ENCODE measurements at places on chromosomes 1 and 21.
A peak's percentile ranks its signal among the peaks of the same experiment; 100 is the strongest.

DNA sequence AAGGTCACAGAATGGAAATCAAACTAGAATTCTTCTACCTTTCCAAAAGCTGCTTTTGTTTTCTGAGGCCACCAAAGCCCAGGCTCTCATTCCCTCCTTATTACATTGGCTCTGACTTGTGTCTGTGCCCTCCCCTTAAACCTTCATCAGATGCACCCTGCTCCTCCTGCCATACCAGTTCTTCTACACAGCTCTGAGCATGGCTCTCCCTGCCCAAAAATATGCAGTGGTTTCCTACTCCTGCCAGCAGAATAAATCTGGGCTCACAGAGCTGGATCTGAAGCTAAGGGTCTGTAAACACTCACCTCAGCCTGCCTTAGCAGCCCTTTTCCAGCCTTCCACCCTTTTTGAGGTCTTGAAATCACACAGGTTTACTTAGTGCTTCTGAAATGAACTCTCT, 55.0 kb downstream of the TTC3 start:
- no peak for DNase-seq

DNA sequence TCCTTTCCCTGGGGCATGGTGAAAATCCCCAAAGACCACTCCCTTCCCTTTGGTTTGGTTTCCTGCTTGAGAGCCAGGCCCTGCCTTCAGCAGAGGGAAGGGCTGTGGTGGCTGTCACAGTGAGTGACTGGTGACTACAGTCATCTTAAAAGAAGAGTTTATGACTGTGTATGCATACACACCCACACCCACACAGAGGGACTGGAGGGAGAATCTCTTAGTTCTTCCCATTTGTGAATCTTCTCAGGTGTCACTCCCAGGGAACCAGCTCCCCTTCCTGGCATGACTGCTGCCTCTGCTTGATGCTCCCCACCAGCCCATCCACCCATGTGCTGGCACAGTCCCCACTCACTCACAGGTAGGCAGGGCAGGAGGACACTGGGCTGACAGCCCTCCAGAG, 3.9 kb upstream of the KCNA2 start:
- DNase-seq, result no peak

DNA sequence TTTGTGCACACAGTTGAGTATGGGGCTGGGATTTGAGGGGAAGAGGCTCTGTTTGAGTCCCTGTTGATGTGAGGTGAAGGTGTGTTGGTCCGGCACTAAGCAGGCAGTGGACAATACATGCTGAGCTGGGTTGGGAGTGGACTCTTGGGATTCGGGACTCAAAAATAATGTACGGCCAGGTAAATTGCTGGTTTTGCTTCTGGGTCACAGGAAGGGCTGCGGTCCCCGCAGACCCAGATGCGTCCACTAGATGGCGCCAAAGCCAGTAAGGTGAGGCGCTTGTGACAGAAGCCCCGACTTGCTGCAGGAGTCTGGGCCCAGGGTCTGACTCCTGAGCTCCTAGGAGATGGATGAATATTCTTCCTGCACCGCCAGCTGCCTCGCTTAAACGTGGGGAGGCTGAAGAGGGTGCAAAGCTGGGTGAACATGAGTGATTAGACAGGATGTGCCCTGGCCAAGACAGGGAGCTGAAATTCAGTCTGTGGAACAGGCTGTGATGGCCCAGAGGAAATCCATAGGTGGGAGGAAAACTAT, 61.4 kb downstream of the ACBD3 start:
- peak; percentile 77 for DNase-seq

DNA sequence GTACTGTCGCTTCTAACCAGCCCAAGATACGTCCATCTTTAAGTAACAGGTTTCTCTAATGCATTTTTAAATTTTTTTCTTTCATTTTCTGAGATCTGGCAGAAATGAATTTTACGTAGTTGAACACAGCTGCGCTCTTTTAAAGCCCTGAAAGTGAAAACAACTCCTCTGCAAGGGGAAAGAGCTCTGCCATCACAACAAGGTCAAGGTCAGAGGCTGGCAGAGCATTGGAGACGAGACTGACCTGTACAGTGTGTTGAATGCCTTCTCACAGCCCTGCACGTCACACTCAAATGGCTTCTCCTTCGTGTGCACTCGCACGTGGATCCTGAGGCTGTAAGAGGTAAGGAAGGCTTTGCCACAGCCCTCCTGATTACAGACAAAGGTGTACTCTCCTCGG, 19.7 kb downstream of the MTF1 start:
- DNase-seq, result no peak

DNA sequence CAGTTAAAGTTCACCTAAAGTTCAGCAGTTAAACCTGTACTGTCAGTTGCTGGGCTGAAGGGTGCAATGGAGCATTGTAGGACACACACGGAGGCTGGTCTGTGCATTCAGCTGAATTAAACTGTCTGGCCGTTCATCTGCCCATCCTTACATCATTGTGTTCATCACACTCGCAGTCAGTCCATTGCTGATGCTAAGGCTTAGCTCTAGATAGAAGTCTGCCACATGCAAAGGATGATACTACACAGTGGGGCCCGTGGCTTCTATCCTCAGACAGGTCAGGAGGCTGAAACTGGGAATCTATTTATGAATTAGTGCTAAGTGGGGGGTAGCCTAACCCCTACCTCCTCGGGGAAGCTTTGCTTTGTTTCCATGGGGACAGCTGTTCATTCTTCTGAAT, 60.4 kb downstream of the CNIH3 start:
- no peak for DNase-seq

DNA sequence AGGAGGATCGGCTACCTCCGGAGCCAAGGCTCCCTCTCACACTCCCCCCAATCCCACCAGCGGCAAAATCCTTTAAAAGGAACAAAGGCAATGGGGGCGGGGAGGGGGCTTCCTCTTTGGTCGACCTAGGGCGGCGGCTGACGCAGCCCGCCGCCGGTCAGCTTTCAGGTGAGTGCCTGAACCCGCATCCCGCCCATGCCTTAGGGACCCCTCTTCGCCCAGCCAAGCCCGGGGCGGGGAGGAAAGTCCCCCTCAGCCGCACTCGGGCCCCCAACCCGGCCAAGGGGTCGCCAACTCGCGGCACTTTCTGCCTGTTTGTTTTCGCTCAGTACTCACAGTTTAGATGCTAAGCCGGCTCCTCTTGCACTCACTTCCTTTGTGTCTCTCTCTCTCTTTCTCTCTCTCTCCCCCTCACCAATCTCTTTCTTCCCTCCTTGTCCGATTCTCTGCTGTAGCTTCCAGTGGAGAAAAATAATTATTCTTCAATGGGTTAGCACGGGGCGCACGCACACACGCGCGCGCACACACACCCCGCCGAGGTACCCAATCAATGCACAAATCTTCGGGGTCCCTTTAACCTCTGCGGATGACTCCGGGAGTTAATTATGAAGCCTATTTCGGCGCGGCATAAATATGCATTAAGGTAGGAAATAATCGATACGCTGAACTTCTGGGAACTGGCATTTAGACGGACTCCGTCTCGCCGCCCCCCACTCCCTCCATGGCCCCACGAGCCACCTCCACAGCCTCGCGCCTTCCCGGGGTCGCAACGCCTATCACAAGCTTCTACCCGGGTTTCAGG, at the start of gene BLACAT1:
Gene BLACAT1 (minus strand): TSS at position 465 of the 802 bp plus-strand sequence.
- no peak for DNase-seq

DNA sequence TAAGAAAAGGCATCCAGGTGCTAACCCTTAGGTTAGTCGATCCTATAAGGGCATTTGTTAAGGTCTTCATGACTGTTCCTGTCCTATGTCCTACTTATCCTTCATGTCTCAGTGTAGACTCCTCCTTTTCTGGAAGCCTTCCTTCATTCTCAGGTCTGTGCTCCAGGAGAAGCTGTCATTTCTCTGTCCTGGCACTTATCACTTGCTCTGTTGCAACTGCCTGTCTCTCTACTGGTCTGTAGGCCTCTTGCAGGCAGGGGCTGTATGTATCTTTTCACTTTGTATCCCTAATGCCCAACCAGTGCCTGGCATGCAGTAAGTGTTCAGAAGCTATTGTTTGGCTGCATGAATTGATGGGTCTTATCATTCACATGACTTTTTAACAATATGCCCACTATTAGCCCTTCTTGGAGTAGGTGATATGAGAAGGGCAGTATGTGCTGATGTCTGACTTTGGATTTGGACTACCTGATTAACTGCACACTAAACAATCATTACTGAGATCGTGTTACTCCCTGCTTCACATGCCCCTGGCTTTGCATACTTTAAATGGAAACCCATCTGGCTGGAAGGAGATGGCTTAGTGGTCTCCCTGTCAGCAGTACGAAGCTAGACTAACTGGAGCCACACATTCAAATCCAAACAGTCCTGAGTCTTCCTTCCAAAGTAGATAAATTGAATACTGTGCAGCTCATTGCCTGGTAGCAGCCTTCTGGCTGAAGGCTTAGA, 88.8 kb downstream of the RGL1 start:
- no peak for DNase-seq

- DNase-seq, result no peak
Observed at GRCh38 chr1:24348196-24348595, 29.0 kb downstream of the GRHL3 start.

DNA sequence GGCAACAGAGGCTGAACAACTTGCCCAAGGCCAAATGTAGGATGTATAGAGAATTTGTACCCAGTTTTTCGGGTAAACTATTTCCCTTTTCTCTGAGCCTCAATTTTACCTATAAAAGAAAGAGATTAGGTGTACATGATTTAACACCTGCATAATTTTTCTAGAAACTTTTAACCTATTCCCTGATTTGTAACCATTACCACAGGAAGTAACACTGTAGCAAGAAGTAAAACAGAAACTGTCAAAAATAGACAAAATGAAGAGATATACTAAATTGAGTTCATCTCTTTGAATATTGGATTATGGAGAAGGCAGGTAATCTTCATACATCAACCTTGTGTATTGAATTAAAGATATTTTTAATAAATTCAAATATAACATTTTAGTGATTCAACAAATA, 136.2 kb downstream of the ZC3H11B start:
- no peak for DNase-seq

DNA sequence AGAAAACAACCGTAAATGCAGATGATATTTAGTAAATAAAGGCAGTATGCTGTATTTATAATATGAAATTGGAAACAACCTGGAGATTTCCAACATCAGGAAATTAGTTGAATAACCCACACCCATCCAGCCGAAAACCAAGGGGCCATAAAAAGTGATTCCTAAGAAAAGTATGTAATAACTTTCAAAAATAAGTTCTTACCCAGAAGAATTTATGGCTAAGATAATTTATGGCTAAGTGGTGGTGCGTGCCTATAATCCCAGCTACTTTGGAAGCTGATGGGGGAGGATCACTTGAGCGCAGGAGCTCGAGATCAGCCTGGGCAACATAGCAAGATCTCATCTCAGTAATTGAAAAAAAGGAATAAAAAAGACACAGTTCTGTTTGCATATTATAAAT, 43.2 kb downstream of the TMCO4 start:
- DNase-seq, result no peak

GRCh38 chr1:180859306-180859705, 53.4 kb upstream of the KIAA1614 start:
- DNase-seq, result no peak

- no peak for DNase-seq
Observed at GRCh38 chr1:68969441-68969840, 472.6 kb upstream of the DEPDC1 start.

DNA sequence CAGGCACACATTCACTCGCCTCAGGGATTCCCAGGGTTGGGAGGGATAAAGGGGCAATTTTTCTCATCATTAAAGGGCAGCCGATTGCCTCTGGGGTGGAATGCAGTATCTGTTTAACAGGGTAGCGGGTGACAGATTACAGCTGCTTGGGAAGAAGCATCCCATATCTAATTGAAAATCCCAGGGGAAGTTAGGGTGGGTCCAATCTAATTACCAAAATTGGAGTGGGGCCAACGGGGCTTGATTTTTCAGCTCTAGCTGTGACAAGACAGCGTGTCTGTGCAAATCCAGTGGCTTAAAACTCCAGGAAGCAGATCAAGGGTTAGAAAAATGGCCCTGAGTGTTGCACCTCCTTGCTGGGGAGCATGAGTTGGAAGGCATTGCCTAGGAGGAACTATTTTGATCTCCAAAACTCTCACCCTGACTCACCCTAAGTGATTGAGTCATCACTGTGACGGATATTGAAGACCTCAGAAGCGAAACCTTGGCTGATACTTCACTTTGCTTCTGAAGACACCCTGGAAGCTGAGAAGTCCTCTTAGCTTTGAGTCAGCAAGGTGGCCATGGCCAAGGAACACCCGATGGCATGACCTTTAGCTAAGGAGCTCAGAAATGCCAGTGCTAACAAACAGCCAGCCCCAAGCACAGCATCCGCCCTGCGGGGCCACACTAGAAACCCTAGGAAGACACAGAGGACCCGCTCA, 46.0 kb downstream of the GRHL3 start:
- DNase-seq, result peak; percentile 95

DNA sequence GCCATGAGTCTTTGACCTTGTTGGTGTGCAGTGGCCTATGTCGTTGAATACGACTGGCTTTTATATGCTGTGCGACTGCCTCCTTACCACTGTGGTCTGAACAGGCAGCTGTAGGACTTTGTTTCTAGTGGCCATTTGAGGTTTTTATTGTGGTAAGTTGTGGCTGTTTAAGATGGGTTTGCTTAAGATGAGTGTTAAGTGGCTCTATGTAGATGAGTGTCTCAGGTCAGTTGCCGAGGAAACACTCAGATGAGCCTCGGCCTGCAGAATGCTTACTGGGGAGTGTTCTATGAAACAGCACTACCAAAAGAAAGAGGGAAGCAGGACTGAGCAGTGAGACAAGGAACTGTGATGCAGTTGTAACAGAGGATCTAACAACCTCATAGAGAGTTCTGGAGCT, 14.9 kb upstream of the CD1C start:
- DNase-seq, result no peak

DNA sequence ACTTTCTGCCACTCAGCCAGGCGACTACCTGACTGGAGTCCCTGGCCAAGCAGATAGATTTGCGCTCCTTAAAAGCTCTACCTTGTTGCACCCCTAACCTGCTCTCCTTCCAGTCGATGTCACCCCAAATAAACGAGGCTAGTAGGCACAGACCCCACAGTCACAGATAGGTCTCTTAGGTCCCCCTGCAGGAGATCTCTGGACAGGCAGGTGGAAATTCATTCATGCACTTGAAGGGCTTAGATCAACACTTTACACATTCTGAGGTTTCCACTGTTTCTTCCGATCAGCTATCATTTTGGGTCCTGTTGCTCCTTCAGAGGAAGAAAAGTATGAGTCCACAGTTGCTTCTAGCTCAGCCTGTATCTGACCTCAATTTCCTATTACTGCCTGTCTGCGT, 272.6 kb upstream of the FMN2 start:
- DNase-seq, result no peak

GRCh38 chr1:174447866-174448530, at the start of gene GPR52:
Gene GPR52, plus strand, starts transcription at chr1:174447964. Its CDS starts 148 bp downstream, at chr1:174448112.
- DNase-seq, result no peak

DNA sequence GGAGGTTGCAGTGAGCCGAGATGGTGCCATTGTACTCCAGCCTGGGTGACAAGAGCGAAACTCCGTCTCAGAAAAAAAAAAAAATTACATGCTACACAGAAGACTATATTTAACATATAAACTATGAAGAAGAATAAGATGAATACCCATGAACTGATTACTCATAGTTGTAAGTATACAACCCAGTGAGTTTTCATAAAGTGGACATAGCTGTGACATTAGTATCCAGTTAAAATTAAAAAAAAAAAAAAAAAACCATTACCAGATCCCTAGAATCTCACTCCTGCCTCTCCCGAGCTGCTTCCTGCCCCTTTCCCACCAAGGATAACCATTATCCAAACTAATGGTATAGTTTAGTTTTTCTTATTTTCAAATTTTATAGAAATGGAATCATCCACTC, 37.4 kb downstream of the UBE4B start:
- DNase-seq, result no peak

GRCh38 chr1:6554907-6555778, at the start of gene TAS1R1:
Gene TAS1R1, plus strand, starts transcription at chr1:6555307. Its CDS starts 67 bp downstream, at chr1:6555374.
- no peak for DNase-seq
